ENCODE measurements at places on chromosomes 12 and 14.

DNA sequence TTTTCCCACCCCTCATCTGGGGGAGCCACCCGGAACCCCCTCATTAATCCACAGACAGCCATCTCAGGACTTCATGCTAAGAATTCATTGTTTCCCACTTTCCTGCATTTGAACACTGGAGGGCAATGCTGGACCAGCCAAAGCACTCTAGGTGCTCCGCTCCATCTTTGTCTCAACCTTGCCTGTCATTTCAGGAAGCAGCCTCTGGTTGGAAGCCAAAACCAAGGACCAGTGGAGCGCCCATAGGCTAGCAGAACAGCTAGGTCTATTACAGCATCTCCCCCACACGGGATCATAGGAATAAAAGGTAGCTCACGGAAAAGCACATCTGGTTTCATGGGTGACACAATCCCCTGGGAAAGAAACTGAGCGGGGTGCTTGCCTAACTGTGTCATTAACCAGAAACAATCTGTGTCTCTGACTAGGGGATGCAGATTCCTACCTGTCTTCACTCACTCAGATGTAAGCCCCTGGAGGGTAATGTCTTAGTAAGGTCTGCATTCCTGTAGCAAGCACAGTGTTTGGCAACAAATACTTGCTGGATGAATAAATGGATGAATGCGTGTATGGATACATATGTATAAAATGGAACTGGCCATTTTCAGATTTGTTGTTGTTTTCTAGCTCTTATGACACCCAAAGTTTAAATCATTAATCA lies 197.0 kb downstream of the DAD1 start:
- DNase-seq, result no peak

DNA sequence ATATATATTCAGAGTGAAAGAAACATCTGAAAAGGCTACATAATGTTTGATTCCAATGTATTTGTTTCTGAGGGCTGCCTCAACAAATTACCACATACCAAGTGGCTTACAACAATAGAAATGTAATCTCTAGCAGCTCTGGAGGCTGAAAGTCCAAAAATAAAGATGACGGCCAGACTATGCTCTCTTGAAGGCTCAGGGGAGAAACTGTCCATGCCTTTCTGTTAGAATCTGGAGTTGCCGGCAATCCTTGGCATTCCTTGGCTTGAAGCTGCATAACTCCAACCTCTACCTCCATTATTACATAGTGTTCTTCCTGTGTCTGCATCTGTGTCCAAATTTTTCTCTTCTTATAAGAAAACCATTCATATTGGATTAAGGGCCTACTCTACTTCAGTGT lies 68.1 kb upstream of the PLEKHG7 start:
- no peak for DNase-seq

GRCh38 chr12:124036657-124037109 lies 63.7 kb downstream of the ZNF664 start:
- no peak for DNase-seq

- DNase-seq, result no peak
Measured at GRCh38 chr14:103504991-103505565, 17.6 kb downstream of the CKB start.

- DNase-seq, result peak; percentile 52
Measured at GRCh38 chr12:57614178-57614947, 3.1 kb downstream of the ARHGEF25 start.

GRCh38 chr12:59472273-59472672 lies 123.6 kb upstream of the SLC16A7 start:
- DNase-seq, result no peak

DNA sequence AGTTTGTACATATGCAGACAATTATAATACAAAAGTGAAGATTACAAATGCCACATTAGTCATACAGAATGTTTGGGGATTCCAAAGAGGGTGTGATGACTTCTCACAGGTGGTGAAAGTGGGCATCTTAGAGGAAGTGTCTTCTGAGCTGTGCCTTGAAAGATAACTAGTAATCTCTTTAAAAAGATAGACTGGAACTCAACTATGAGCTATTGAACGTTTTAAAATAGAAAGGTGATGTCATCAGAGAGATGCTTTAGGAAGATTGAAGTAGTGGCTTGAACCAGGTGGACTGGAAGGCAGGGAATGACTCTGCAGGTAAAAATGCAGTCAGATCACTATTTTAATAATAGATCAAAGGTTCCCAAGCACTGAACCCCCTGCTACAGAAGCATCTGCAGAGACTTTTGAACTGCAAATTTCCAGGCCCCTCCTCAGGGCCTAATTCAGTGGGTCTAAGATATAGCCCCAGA lies 50.3 kb downstream of the SYT1 start:
- DNase-seq, result no peak

- no peak for DNase-seq
Measured at GRCh38 chr12:51924551-51925319, 17.4 kb downstream of the ACVRL1 start.

DNA sequence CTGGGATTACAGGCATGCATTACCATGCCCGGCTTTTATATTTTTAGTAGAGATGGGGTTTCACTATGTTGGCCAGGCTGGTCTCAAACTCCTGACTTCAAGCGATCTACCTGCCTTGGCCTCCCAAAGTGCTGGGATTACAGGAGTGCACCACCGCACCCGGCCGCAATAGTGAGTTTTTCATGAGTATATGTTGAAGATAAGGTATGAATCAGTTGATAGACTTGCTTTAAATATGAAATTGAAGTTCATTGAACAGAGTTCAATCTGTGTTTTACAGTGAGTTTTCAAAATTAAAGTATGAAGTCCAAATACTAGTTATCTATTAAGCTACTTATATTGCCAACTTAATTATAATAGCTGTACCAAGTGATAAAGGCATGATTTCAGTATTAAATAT lies 35.1 kb downstream of the SNAPC1 start:
- no peak for DNase-seq

DNA sequence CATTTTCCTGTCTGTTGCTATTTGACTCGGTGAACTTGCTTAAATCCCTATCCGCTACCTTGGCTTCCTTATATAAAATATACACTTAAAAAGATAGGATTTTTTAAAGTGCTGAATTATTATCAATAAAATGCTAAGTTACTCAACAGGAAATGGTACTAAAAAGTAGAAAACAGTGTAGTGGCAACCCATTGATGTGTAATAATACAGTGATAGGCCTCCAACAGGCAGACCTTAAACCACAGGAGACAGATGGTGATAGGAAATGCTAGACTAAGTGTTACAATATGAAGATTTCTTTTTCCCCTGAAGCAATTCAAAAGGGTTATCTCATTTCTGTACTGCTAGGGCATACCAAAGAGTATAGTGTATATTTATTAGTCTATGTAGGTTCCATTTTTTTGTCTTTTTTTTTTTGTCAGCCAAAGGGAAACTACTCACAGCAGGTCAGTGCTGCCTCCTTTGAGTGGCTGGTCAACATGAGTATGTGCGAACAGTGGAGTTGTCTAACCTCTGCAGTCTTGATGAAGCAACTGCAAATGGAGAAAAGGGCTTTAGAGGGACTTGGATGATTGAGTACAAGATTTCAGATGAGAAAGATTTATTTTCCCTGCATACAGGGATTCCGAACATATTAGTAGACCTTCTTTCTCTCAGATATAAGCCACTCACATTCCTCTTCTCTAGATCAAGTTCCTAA lies 183.8 kb downstream of the ACSS3 start:
- DNase-seq, result no peak

DNA sequence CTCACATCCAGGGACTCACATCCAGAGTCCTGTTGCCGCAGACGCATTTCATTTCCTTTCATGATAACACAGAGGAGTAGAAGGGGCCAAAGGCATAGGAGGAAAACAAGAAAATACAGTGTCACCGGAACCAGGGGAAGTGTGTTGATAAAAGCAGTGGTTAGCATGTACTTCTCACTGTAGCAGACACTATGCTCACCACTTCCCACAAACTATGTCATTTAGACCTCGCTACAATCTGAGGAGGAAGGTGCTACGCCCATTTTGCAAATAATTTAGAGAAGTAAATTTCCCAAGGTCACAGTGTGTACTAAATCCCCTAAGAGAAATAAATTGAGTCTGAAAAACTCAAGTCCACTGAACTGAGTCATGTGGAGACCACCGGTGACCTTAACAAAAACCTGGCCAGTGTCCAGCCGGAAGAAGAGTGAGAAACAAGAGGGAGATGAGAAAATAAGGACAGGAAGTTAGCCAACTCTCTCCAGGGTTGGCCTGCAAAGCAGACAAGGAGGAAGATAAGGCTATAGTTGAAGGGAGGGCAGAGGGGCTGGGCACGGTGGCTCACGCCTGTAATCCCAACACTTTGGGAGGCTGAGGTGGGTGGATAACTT lies 25.8 kb upstream of the TMCC3 start:
- DNase-seq, result peak; percentile 72

DNA sequence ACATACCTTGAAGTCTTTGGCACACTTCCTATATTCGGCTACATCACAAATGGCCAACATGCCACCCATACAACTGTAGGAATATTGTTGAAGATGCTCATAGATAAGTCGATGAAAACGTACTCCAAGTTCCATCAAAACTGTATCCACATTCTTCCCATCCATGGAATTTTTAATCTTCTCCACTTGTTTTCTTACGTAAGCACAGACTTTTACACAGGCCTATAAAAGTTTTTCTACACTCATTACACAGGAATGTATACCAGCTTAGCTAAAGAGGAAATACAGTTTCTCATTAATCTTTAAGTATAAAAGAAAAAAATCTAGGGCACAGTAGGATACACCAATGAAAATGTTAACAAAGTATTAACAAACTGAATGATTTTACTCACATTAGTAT lies 59.1 kb downstream of the EXOC5 start:
- DNase-seq, result no peak

GRCh38 chr14:99361596-99362215 lies 89.7 kb upstream of the BCL11B start:
- DNase-seq, result no peak

- no peak for DNase-seq
Measured at GRCh38 chr12:24544368-24544767, 404.5 kb downstream of the BCAT1 start.

GRCh38 chr12:10213168-10214135 lies 775 bp downstream of the GABARAPL1 start:
- DNase-seq, result peak; percentile 50

DNA sequence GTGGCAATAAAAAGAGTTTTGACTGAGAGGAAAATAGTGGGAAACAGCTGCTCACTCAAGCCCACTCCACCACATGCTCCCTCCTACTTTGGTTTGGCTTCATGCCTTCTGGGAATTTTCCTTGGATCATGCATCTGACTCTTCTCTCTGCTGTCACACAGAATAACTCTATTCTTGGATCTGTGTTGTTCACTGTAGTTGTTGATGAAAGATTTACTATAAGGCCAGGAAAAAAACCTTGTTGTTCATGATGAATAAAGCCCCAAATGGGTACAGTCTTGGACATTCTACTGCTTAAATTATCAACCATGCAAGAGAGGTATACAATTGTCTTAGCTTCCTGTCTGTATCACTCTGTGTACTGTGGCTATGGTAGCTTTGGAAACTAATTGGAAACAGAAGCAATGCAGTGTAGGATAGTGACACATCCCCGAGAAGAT lies 70.5 kb downstream of the TMX1 start:
- no peak for DNase-seq

DNA sequence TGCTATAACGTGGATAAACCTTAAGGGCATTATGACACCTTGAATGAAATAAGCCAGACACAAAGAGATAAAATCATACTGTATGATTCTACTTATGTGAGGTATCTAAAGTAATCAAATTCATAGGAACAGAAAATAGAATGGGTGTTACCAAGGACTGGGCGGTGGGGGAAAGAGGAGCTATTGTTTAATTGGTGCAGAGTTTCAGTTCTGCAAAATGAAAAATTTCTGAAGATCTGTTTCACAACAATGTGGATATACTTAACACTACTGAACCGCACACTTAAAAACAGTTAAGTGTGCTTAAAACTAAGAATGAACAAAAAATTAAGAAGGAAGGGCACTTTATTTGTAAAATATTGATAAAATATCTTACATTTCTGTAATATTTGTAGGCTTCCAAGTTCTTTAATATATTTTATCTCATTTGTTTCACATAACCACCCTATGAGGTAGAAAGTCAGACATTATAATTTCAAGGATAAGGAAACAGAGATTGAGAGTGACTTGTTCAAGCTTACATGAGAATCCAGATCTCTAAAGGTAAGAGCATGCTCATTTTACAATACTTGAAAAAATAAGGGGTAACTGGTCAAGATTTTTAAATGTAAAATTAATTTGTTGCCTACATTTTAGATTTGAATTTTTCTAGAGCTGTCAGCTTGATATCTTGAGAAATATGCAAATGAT lies 14.9 kb downstream of the LTA4H start:
- no peak for DNase-seq

GRCh38 chr12:48986720-48987291 lies 8.7 kb downstream of the WNT1 start:
- DNase-seq, result no peak

DNA sequence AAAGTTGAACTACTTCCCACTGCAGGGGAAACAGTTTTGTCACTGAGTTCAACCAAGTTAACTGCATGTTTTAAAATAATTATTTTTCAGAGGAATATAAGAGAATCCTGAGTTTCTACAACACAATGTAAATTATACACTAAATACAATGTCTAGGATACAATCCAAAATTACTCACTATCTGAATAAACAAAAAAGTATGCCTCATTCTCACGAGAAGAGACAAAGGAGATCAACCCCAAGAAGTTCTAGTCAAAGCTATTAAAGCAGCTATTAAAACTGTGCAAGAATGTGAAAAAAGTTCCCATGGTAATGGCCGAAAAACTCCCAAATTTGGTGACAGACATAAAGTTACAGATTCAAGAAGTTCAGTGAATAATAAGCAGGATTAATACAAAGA lies 8.8 kb upstream of the KCNK13 start:
- no peak for DNase-seq

DNA sequence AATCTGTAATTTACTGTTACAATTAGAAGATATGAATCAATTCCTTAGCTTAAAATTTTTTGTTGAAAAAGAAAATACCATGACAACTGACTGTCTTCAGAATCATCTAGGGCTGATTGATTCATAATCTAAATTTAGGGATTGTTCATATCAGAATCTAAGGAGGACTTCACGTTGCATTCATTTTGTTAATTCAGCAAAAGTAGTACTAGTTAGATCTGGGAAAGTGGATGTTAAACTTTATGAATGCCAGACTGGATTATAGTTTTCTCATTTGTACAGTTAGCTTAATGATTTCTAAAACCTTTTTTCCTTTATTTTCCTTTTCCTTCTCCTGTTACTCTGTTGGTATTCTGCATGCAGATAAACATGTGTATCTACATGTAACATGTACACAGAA lies 135.5 kb downstream of the PDE3A start:
- DNase-seq, result no peak

- no peak for DNase-seq
Measured at GRCh38 chr12:70648831-70649230, 11.6 kb upstream of the PTPRB start.

GRCh38 chr12:113409462-113410124 lies 5.9 kb upstream of the SDS start:
- no peak for DNase-seq

DNA sequence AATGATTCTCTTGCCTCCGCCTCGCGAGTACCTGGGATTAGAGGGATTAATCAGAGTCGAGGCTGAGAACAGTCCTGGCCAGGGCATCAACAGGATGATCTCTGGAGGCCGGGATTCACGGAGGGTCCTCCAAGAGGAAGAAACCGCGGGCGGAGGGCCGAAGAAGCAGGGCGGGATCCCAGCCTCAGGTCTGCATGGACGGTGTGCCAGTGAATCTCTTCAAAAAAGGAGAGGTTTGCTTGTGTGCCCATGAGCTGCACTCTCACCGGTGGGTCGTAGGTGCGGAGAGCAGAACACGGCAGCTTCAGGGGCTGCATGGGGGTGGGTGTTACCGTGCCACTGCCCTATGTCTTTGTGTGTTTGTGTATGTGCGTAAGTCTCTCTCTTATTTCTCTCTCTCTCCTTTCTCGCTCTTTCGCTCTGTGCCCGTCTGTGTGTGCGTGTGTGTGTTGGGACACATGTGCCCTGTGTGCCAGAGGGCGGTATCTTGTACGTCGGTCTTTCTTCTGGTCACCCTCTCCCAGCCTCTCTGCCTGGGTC lies 768.2 kb upstream of the ALG10B start:
- DNase-seq, result no peak

Measured in Jurkat, Clone E6-1 (cell line).